Inflammatory macrophage treated with lipopolysaccharide for 1 hour (primary cell): ENCODE measurements at places on chromosomes 11 and 22.

DNA sequence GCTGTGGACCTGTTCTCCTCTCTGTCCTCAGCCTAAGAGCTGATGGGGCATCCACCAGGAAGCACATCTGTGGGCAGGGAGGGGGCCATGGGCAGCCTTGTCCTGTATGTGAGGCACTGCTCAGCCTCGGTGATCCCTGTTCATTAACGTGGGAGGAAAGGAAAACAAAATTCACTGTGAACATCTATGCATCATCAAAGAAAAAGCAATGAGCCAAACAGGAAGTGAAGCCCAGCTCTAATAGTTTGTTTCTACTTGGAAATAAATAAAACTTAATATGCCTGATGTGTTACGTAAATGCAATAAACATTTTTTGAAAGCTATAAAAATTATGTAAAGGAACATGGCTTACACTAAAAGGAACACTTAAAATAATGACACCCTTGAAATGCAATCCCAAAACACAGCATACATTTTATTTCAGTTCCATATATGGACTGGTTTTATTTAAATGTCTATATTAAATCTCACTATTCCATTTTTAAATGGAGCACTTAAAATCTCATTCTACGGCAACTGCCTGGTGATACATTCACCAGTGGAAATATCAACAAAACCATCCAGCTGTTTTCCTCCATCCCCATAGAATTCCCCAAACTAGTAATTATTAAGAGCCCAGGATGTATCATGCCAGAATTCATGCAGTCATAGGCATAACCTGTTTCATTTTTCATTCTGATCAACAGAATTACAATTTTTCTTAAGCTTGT lies 78.3 kb downstream of the ZNF280B start:
- DNase-seq, result no peak

GRCh38 chr22:30606455-30607299 lies at the start of gene TCN2:
TCN2 (plus strand) TSS chr22:30607174; CDS start chr22:30607332, 158 bp downstream.
- peak; percentile 62 for DNase-seq

GRCh38 chr22:40324468-40325305 lies 21.6 kb upstream of the ADSL start:
- DNase-seq, result no peak

GRCh38 chr11:2537010-2537705 lies 92.3 kb downstream of the KCNQ1 start:
- no peak for DNase-seq

GRCh38 chr11:60756307-60757032 lies at the start of gene MS4A15:
MS4A15 (plus strand) TSS chr11:60756867; CDS start chr11:60763734, 6,867 bp downstream.
- no peak for DNase-seq

DNA sequence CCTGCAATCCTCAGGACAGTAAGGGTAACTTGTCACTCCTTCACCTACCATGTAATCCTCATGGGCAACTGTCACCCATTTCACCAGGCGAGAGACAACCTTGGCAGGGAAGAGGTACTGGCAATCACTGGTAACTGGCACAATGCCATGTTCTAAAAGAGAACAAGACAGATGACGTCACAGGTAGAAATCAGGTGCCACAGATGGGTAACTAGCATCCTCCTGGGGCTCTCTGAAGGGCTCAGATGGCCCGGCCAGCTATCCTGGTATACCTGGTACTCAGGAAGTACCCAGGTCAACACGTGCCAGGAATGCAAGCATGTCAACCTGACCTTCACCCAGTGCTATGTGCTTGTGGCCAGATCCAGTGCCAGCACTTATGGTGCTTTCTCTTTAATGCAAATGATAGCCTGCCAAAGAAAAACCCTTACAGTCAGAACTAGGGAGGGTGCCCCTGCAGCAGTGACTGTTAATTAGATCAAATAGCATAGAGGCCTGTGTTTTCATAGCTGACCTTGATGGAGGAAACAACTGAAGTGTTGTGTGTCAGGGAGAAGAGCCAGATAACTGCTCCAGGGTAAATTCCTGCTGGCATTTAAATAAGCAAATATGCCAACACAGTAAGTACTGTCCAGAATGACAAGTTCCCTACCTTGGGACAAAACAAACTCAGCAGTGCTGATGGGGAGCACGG lies 36.2 kb downstream of the THOC5 start:
- DNase-seq, result no peak

- no peak for DNase-seq
Observed at GRCh38 chr22:20015971-20016733, 471 bp downstream of the ARVCF start.

- DNase-seq, result no peak
Observed at GRCh38 chr11:107545101-107545514, 20.4 kb downstream of the ALKBH8 start.

DNA sequence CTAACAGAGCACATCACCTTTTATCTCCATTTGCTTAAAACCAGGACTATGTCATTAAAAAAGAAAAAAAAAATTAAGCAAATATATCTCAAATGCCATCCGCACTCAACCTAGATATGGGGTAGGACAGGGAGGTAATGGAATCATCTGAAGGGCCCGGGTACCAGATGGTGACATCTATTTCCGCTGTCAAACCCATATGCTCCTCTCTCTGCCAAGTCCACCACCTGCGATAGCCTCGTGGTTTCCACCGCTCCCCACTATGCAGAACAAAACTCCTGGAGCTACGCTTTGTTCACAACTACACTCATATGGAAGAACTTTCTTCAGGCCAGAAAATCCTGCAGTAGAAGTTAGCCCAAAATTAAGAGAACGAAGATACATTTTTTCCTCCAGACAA lies 31.4 kb downstream of the FEZ1 start:
- DNase-seq, result no peak

DNA sequence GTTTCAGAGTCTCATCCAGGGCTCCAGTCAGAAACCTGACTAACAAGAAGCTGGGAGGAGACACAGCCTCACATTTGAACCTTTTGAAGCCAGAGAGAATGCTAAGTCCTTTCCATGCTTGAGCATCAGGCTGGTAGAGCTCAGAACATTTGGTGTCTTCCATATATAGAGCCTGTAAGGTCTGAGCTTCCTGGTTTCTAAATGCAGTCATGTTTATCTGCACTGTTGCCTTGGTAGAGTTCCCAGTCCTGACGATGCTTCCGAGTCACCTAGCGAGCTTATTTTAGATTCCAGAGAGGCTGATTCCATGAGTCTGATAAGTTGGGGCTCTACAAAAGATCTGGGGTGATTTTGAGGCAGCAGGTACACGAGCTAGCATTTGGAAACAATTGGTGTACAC lies 68.4 kb upstream of the SORL1 start:
- DNase-seq, result no peak

GRCh38 chr11:3056296-3057068 lies 741 bp downstream of the CARS1 start:
- DNase-seq, result no peak

DNA sequence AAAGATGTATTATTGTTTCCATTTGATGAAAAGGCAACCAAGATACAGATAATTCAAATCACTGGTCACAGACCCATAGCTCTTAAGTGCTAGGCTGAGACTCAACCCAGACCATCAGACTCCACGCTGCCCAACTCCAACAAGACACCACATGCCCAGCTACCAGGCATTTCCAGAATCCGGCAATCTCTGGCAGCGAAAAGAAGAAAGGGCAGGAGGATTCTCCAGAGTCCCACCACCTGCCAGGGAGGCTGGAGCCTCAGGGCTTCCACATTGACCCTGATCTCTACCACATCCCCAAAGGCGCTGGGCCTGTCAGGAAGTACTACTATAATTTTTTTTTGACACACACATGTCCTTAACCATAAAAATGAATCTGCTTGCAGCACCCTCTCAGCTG lies 61.4 kb upstream of the ARFGAP3 start:
- no peak for DNase-seq

DNA sequence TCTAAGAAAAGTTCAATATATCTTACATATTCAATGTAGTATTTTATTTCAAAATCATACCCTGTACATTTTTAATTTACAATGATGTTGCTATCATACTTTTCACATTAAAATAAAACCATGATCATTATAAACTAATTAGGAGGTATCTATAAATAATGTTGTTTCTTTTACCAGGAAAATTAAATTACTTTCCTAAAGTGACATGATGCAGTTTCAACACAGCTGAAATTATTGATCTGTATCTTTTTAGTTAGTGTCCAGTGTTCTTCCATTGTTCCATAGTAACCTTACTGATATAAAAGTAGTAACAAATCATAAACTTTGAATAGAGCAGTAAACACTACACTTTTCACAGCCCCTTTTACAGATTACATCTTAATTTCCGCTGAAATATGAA lies 29.7 kb downstream of the GRIA4 start:
- DNase-seq, result no peak

DNA sequence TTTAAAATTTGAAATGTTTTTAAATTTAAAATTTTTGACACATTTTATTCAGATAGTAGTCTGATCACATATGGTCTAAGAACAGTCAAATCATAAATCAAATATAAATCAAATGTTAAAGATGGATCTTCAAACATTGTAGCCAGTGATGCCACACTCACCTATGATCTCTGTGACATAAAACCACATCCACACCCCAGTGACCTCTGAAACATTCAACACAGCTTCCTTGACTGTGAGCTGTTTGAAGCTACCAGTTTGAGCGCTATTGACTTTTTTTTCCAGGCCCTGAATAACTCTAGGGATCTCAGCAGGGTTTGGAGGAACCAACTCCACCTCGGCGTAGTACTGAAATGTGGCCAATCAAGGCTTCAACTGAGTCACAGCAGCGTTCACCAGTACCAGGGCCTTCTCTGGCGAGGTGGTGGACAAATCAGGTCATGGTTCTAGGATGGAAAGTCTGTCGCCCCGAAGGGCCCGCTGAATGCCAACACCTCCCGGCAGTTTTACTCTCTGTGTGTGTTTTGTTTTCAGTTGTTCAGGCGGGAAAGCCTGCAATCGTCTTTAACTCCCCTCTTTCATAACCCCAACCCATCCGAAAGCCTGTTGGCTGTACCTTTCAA lies 4.3 kb upstream of the MARK2 start:
- no peak for DNase-seq

GRCh38 chr22:30452861-30453260 lies 19.0 kb downstream of the SEC14L3 start:
- DNase-seq, result no peak

DNA sequence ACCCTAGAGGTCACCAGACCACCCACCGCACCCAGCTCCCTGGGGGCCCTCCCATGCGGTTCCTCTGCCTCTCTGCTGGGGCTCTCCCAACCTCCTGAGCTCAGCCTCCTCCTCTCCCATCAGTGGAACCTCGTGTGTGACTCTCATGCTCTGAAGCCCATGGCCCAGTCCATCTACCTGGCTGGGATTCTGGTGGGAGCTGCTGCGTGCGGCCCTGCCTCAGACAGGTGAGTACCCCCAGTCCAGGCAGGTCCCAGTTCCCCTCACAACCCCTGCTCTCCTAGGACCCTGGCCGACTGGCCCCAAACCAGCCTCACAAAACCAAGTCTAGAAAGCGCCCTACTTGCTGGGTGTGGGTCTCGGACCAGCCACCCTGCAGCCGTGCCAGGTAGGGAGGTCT lies 1.6 kb downstream of the SLC22A12 start:
- DNase-seq, result no peak

GRCh38 chr11:131703311-131703710 lies 332.9 kb downstream of the NTM start:
- no peak for DNase-seq

DNA sequence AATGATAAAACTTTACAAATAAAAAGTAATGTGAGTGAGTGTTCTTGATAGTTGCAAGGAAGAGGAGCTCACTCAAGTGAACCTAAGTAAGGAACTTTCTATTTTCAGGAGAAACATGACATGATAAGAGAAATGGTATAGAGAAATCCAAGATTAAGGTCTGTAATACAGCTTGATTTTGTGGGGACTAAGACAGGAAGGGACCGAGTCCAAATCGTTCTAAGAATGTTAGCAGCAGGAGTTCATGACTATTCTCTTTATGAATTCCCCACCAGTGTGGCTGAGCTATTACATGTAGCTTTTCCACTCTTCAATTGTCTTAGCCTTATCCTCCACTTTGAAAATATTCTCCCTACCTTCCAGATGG lies 698.6 kb upstream of the ARHGAP42 start:
- no peak for DNase-seq

DNA sequence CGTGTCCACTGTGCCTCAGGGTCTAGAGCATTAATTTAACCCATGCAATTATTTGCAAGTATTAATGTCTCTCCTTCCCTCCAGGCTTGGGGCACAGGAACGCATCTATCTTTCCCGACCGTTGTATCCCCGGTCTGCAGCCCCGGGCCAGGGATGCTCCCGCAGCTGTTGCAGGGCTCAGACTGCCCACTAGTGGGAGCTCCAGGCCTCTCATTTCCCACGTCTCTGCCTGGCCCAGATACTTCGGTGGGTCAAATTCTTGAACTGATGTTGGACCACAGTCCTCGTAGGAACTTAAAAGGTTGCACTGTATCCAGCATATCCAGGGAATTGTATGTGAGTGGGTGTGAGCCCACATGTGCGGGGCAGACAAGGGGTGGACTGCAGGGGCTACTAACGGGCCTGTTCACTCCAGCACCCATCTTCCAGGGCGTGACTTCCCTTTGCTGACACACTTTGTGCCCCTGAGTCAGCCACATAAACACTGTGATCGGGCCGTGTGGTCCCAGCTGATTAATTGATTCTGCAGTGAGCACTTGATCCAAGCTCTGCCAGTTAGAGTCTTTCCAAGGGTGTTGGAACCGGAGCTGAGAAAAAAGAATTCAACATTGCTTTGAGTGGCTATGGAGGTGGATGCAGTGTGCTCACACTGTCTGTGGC lies 451.3 kb downstream of the TBC1D22A start:
- DNase-seq, result peak; percentile 25

GRCh38 chr11:26703411-26704191 lies 18.3 kb downstream of the SLC5A12 start:
- no peak for DNase-seq

DNA sequence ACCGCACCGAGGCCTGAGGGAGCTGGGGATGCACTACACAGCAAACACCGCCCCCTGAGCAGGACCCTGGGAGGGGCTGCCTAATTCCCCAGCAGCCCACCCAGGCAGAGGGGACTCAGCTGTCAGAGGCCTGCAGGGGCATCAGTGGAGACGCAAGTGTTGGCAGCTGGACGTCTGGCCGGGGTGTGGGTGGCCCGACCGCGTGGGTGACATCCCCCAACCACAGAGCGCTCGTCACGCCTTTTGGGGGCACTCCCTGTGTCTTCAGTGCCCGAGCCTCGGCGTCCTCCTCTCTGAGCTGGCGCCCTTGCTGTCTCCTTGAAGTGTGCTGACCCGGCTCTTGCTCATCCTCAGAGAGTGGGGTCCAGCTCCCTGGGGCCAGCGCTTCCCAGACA lies 150.2 kb downstream of the BRD1 start:
- DNase-seq, result no peak
